ENCODE measurements at places on chromosomes 1 and 21.

- no peak for DNase-seq
Measured at GRCh38 chr1:5611431-5611830, 380.8 kb downstream of the NPHP4 start.

- no peak for DNase-seq
Measured at GRCh38 chr21:32378956-32379355, 13.9 kb downstream of the URB1 start.

GRCh38 chr1:115450501-115451040, 112.5 kb upstream of the NGF start:
- DNase-seq = no peak

GRCh38 chr1:32933742-32934322, 30.8 kb downstream of the RNF19B start:
- no peak for DNase-seq

GRCh38 chr1:241677201-241677600, 25.1 kb downstream of the WDR64 start:
- no peak for DNase-seq

DNA sequence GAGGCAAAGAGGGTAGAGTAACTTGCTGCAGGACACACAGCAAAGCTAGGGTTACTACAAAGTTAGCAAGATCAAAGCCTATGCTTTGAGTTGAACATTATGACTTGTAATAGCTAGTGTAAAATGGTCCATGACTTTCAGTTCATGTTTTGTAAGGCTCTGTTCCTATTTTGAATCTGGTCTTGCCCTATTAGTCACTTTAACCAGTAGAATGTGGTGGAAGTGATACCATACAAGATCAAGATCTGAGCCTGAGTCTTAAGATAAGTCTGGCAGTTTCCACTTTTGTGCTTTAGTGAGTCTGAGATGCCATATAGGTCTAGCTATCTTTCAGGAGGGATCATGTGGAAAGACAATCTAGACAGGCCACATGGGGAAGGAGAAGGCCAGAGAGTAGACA, 282.1 kb upstream of the BRINP3 start:
- no peak for DNase-seq

- no peak for DNase-seq
Measured at GRCh38 chr21:23008601-23009202, 2010.5 kb downstream of the NCAM2 start.

DNA sequence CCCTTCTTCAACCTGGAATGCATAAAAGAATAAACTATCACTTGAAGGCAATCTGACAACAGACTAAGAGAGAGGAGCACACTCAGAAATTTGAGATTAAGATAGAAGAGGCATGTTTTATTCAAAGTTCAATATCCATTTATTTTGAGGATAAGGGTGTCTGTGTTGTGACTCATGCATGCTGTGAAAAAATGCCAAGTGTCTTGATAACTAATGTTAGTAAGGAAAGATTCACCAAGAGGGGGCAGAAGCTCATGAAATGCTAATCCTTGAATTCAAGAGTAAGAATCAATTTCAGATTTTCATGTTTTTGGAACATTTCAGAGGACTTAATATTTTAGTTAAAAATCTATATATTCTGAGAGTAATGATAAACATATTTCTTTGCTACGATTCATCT, 94.0 kb downstream of the IFI44 start:
- DNase-seq = no peak

DNA sequence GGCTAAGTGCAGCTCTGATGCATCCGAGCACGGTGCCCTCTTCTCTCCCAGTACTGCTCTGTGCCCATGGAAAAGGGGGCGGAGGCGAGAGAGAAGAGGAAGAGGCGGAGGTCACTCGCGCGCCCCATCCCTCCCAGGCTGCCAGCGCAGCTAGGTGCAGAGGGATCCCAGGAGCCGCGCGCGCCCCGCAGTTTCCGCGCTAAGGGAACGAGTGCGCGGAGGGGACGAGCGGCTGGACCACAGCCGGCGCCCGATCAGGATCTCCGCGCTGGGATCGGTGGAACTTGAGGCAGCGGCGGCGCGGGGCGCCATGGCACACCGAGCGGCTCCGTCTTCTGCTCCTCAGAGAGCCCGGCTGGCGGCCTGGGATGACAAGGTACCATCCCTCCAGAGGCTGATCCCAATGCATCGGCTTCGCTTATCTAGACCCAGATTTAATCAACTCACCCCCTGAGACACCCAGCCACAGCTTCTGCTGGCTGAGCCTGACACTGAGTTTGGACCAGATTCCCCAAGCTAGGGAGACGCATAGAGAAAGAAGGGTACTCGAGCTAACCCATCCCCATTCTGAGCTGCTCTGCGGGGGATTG, at the start of gene PTGFR:
Gene PTGFR, plus strand, starts transcription at position 114 of the 590 bp plus-strand sequence. CDS start 1,770 bp downstream, outside the sequence.
- DNase-seq = no peak

DNA sequence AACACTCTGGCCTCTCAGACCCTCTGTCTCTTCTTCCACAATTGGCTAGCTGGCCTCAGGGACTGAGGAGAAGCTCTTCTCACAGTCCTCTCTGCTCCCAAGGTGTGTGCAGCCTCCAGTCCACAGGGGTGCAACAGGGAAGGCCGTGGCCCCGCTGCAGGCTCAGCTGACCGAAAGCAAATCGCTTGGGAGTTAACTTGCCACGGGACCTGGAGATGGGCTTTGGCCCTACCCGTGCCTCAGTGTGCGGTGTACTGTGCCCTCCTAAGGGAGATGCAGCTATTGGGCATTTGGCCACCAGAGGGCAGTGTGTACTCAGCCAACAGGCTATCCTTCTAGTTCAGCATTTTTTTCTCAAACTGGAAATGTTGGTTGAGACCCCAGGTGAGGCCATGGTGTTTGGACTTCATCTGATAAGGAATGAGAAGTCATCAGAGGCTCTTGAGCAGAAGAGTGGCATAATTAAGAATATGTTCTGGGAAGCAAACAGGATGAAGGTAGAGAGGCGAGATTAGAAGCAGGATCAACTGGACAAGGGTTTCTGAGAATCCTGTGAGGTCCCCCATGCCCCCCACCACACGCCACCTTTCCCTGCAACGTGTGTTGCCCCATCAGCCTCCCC, 42.5 kb upstream of the TMEM125 start:
- DNase-seq = peak; percentile 88

DNA sequence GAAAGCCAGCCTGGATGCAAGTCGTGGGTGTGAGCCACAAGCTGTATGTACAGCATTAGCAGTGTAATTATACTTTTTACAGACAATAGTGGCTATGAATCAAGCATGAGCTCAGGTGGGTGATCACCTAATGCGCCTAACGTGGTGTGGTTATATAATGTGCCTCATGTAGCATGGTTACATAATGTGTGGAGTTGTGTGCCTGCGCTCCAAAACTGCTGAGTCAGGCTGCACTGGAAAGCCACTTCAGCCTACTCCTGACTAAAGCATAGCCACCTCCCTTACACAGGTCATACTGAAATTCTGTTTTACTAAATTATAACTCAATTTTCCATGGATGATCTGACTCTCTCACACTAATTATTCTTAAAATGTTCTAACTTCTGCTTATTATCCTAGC, 69.8 kb downstream of the KCNT2 start:
- no peak for DNase-seq

DNA sequence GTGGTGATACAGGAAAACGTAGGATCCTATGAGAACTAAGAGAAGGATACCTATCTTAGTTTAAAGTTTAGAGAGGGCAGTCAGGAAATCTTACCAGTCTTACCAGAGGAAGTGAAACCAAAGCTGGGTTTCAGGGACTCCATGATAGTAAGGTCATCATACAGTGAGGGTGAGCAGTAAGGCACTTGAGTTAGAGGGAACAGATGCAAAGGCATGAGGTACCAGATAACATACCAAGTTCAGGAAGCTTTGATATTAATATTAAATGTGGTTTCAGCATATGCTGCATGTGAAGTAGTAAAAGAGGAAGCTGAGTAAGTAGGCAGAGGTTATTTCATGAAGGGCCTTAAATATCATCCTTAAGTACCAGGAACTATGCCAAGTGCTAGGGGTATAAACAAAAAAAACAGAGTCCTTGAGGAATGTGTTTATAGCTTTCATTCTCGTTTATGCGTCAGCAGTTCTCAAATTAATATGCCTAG, 16.9 kb downstream of the ATG4C start:
- DNase-seq = no peak

- no peak for DNase-seq
Measured at GRCh38 chr1:160907976-160908375, 23.0 kb upstream of the ITLN1 start.

DNA sequence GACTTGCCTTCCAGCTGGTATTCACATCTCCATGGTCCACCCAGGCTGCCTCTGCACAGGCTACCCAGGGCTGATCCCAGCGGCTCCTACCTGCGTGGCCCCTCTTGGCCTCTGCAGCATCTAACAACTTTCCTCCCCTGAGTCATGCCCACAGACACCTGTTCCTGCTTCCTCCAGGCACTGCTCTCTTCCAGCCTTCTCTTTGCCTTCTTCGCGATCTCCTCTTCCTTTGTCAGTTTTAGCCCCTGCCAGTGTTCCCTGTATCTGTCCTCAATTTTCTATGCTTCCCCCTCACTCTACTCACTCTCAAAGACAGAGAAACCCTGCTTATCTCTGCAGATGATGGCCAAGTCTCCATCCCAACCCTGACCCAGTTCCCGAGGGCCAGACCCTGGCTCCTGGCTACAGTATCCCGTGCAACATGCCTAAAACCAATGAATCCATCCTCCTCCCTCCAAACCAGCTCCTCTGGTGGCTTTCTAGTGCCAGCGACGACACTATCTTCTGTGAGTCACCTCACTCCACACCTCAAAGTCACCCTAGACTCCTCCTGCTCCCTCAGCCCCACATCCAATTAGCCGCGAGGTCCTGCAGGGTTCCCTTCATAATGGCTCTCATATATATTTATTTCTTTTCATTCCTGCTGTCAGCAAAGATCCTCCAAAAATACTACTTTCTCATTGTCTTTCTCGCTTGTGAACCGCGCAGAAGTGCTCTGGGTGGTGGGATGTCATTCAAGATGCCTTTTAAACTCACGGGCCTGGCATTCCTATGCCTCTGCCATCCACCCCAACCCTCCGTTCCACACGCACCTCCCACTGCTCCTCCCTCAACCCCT, 259.2 kb downstream of the TOMM20 start:
- DNase-seq = no peak

DNA sequence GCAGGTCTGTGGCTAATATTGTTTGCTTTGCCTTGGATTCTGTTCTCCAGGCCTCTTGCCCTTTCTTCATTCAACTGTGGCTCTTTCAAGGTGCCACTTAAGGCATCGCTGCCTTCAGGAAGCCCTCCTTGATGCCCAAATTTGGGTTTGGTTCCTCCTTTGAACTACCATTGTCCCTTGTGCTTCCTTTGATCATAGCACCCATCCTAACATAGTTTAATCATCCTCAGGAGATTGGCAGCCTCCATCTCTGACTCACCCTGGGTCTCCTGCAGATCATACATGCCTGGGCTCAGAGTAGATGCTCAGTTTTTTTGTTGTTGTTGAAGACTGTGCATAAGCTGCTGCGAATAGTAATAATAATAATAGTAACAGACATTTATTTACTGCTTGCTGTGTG, 54.4 kb upstream of the ACOT11 start:
- no peak for DNase-seq

DNA sequence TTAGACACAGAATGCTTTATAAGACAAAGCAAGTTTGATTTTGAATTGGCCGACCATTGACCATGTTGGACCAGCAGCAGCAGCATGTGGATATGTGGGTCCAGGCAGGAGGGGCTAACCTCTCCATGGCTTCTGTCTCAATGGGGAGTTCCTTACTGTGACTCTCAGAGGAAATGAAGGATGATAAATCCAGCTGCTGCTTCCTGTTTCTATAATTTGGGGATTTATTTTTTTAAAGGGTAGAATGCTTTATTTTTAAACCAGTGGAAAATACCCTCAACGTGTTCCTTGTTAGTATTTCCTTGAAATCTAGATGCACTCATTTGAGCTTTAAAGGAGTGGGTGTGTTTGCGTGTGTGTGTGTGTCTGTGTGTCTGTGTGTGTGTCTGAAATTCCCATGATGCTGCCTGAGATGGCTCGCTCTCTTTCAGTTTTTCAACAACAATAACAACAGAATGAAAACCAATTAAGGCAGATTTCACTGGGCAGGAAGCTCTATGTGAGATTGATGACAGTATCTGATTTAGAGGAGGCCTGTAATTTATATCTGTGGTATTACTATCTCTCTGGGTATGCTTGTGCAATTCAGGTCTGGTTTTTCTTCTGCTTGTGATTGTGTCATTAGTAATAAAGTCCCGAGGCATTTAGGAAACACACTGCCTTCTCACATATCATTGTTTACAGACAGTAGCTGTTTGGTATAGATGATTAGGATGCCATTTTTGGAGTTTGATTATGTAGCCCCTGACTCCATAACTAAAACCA, 86.1 kb upstream of the ZNF326 start:
- DNase-seq = no peak

- DNase-seq = no peak
Measured at GRCh38 chr1:94873520-94874351, 53.2 kb downstream of the CNN3 start.

DNA sequence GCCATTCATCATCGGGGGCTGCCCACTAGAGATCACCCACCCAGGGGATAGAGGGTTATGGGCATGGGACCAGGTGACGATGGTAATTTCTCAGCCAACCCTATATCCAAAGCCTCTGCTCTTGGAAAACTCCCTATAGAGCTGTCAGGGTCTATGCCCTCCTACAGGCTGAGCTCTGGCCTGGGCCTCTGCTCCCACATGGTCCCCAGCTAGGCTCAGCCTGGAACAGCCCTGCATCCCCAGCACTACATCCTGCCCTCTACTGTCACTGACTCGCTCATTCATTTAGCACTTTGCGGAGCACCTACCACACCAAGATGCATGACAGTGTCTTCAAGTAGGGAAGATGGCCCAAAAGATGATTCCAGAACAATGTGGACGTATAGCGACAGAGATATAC, 45.0 kb upstream of the EPS8L3 start:
- DNase-seq = no peak

- no peak for DNase-seq
Measured at GRCh38 chr1:167955915-167956314, 19.0 kb upstream of the MPC2 start.

GRCh38 chr1:158095737-158096335, 84.9 kb upstream of the CD1D start:
- no peak for DNase-seq

DNA sequence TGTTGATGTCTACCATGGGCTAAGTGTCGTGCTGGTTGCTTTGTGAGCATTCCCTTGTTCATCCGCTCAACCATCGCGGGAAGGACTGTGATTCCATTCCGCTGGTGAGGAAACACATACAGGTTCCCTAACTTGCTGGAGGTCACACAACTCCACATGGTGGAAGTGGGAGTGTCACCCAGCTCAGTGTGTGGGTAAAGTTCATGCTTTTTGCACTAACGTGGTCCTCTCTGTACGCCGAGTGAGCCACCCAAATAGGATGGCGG, 4.0 kb upstream of the CLDN19 start:
- DNase-seq = no peak

Measured in ascending aorta (tissue), 2 donors.